Activated CD8-positive, alpha-beta T cell treated with anti-CD3 and anti-CD28 coated beads for 36 hours (primary cell): ENCODE measurements at places on chromosomes 7 and 10. TPM values are rescaled to one million over a fixed set of nuclear protein-coding genes. Genes with fewer than 3 reads are reported as not detected.

CABCOCO1 gene
- not detected for total RNA-seq

CYP2C9 gene
- total RNA-seq: not detected

ZNF804B gene
- not detected for total RNA-seq

OR2A42 gene
- total RNA-seq: not detected

KCNMA1 gene
- total RNA-seq: not detected

LSM8 gene
- 42.0 TPM for total RNA-seq

DRGX gene
- not detected for total RNA-seq

INPP5A gene
- 10.4 TPM for total RNA-seq

PRSS1 gene
- total RNA-seq: not detected

GRCh38 chr7:3922175-3922635, 621.2 kb downstream of the SDK1 start:
- peak; percentile 7 for DNase-seq
- peaks cover 13% of the 10 kb centered on the region for H3K27me3 ChIP-seq
- H3K4me1 ChIP-seq: peaks cover 7% of the 10 kb centered on the region
- no peak overlapping the region for H3K4me3 ChIP-seq

DNA sequence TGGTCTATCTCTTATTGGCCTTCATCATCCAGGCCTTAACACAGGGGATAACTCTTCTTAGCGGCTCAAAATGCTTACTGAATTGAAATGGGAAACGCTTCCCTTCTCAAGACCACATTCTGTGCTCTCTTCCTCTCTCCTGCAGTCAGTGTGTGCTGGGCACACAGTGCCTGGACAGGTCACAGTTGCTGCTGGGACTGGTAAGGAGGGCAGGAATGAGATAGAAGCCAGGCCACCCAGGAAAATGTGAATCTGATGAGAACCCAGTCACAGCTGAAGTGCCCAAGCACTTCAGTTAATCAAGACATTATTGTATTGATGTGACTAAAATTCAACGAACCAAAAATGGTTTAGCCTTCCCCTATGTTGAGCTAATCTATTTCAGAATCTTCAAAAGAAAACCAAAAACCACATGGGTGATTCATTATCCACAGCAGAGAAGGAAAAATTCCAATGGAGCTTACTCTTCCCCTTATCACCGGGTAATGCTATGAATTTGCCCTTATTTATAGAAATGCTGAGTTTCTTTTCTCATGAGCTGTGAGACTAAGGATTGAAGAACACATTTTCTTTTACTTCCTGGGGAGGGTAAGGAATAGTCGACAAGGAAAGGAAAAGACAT, 41.2 kb upstream of the PLPP4 start:
- DNase-seq: no peak
- peaks cover 5% of the 10 kb centered on the region for H3K27me3 ChIP-seq
- H3K4me1 ChIP-seq: no peaks in the 10 kb centered on the region
- H3K36me3 ChIP-seq: no peaks in the 10 kb centered on the region
- H3K4me3 ChIP-seq: no peak overlapping the region

DNA sequence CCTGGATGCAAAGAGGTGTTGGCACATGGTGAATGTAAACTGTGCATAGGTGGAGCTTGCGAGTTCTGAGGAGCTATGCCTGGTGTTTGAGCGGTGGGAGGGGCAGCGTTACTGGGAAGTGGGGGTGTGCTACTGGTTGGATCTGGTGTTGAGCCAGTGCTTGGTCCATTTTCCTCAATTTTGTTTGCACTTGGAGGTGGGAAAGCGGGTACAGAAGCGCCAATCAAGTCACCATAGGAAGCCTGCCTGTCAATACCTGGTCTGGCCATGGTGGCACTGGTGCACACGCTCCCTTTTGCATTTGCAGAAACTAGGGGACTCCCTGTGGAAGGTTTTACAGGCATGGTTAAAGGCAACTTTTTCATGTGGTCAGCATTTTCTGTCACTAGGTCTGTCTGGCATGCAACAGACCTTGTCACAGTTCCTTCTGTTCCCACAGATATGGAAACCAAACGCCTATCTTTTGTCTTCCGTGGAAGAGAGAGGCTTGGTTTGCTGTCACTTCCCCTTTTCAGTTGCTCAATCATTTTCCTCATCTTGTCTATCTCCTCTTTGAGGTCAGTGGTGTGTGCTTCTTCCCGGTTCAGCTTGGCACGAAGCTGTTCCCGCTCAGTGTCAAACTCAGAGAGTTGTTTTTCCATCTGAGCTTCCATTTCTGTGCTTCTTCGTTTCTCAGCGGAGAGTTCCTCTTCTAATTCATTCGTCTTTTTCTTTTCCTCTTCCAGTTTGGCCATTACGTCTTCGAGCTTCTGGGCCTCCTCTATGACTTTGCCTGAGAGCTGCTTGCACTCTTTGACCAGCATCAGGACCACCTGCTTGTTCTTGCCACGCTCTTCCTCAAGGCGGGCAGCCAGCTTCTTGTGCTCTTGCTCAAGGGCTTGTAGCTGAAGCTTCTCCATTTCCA, 81.1 kb downstream of the CTTNBP2 start:
- no peaks in the 10 kb centered on the region for H3K4me1 ChIP-seq
- DNase-seq: no peak
- H3K27ac ChIP-seq: no peak overlapping the region
- H3K27me3 ChIP-seq: peaks cover 5% of the 10 kb centered on the region
- no peaks in the 10 kb centered on the region for H3K36me3 ChIP-seq
- H3K4me3 ChIP-seq: no peak overlapping the region

DNA sequence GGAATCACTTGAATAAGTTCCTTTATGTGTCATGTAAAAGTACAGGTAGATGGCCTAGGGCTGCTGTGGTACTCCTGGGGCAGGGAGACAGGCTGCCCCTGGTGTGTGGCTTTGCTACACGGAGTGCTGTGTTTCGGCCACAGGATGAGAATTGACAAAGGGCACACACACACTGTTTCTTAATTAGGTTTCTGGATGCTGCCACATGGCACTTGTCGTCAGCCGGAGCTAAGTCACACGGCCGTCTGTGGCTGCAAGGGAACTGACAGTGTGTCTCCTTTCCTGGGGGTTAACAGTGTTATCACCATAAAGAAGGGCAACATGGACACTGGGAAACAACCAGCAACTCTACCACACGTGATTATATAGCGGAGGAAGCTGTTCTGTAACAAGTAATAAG, 55.7 kb upstream of the CREB5 start:
- no peaks in the 10 kb centered on the region for H3K4me1 ChIP-seq
- H3K27me3 ChIP-seq: no peaks in the 10 kb centered on the region
- H3K4me3 ChIP-seq: no peak overlapping the region
- H3K36me3 ChIP-seq: no peaks in the 10 kb centered on the region

GRCh38 chr10:89789188-89789877, 87.9 kb downstream of the KIF20B start:
- no peak overlapping the region for H3K27ac ChIP-seq
- H3K36me3 ChIP-seq: no peaks in the 10 kb centered on the region
- peaks cover 15% of the 10 kb centered on the region for H3K27me3 ChIP-seq
- H3K4me3 ChIP-seq: no peak overlapping the region
- DNase-seq: no peak

GRCh38 chr7:116812860-116813259, 49.5 kb upstream of the CAPZA2 start:
- H3K27me3 ChIP-seq: peaks cover 9% of the 10 kb centered on the region
- H3K4me3 ChIP-seq: no peak overlapping the region
- H3K36me3 ChIP-seq: no peaks in the 10 kb centered on the region
- no peak for DNase-seq
- no peak overlapping the region for H3K27ac ChIP-seq

DNA sequence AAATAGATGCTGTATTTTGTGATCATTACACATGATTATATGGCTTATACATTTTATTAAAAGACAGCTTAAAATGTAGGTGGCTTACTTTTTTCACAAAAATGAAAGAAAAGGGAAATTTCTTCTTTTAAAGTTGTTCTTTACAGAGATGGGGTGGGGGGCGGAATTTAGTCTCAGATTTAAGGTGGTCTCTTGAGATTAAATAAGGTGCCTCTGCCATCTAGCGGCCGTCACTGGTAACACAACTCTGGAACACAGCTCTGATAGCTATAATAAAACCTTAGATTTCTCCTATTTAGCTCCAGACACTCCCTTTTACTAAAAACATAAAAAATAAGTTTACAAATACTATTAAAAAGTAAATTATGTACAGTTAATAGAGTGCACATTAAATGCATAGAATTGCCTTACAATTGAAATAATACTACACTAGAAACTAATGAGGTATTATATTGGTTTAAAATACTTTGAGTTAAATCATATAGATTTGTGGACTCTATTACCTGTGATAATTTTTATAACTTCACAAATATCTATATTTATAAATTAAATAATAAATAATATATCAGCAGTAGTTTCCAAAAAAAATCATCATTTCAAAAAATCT, 210.9 kb downstream of the DGKB start:
- peak; percentile 76 for DNase-seq
- H3K4me1 ChIP-seq: no peaks in the 10 kb centered on the region
- no peak overlapping the region for H3K27ac ChIP-seq
- no peak overlapping the region for H3K4me3 ChIP-seq

DNA sequence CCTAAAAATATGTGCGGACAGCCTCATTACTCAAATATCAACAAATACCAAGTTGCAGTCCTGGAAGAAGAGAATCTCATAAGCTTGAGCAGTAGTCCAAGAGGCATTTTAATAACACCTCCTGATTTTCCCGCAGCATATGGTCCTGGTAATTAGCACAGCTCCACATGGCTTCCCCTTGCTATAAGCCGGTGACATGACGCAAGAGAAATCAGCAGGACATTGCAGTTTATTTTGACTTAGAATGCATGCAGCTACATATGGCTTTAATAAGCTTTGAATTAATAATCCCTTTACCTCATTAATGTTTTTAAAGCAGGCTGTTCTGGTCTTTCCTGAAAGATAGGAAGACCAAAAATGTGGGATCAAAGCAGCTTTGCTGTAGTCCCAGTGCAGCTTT, 137.6 kb downstream of the RAMP3 start:
- DNase-seq: no peak
- H3K27me3 ChIP-seq: peaks cover 20% of the 10 kb centered on the region
- H3K27ac ChIP-seq: no peak overlapping the region
- H3K36me3 ChIP-seq: no peaks in the 10 kb centered on the region
- no peaks in the 10 kb centered on the region for H3K4me1 ChIP-seq

DNA sequence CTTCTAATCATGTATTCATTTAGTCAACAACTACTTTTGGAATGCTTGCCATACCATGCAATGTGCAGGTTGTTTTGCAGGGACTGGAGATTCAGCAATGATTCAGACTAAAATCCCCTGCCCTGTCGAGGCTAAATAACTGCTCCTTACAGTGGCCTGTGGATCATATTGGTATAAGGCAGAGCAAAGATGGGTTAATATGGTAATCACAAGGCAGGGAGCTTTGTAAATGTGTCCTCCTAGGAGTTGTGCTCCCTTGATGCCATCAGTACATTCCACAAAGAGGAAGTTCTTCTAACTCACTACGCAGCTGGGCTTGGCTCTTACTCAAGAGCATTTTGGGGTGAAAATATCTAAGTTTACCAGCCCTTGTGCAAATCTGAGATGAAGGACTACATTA, 614 bp upstream of the IFIT2 start:
- peaks cover 1% of the 10 kb centered on the region for H3K27me3 ChIP-seq
- H3K4me1 ChIP-seq: peaks cover 36% of the 10 kb centered on the region
- DNase-seq: no peak
- peak overlapping the region; percentile 89 for H3K27ac ChIP-seq
- H3K36me3 ChIP-seq: peaks cover 13% of the 10 kb centered on the region
